CD4-positive, alpha-beta T cell (primary cell): ENCODE measurements at places on chromosomes 7 and 10. TPM values are rescaled to one million over a fixed set of nuclear protein-coding genes. Genes with fewer than 3 reads are reported as not detected.

DNA sequence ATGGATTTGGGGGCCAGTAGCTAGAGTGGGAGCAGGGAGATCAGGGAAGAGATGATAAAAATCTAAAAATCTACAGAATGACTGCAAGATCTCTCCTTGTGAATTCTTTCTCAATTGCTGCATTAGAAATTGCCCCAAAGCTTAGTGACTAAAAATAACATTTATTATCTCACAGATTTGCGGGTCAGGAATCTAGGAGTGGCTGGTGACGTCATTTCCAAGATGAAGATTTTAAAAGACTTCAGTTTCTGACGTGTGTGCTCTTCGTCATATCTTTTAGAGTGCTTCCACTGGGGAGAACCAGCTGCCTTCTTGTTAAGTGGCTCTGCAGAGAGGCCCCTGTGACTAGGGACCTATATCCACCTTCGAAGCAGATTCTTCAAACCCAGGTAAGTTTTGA lies 112.6 kb downstream of the DGKI start:
- H3K4me3 ChIP-seq, result no peak overlapping the region
- no peaks in the 10 kb centered on the region for H3K4me1 ChIP-seq
- no peak overlapping the region for H3K27ac ChIP-seq
- DNase-seq, result no peak
- H3K36me3 ChIP-seq, result no peaks in the 10 kb centered on the region

DNA sequence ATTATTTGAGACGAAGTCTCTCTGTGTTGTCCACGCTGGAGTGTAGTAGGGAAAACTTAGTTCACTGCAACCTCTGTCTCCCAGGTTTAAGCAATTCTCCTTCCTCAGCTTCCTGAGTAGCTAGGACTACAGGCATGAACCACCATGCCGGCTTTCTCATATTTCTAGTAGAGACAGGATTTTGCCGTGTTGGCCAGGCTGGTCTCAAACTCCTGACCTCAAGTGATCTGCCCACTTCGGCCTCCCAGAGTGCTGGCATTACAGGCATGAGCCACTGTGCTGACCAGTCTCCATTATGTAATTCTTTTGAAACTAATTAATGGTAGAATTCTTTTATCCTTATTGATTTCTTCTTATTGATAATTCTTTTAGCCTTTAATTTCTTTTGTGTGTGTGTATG lies 32.5 kb downstream of the PCLO start:
- H3K4me1 ChIP-seq, result no peaks in the 10 kb centered on the region
- no peaks in the 10 kb centered on the region for H3K36me3 ChIP-seq
- no peak overlapping the region for H3K4me3 ChIP-seq
- no peak for DNase-seq
- H3K27me3 ChIP-seq, result no peaks in the 10 kb centered on the region

CFAP70 gene
- 2.6 TPM for total RNA-seq

- H3K4me3 ChIP-seq, result no peak overlapping the region
- no peak overlapping the region for H3K27ac ChIP-seq
- H3K27me3 ChIP-seq, result no peaks in the 10 kb centered on the region
- DNase-seq, result no peak
- H3K36me3 ChIP-seq, result peaks cover 5% of the 10 kb centered on the region
Measured at GRCh38 chr10:359093-359492, 223.8 kb downstream of the ZMYND11 start.

MICALL2 gene
- total RNA-seq, result 1.9 TPM

DNA sequence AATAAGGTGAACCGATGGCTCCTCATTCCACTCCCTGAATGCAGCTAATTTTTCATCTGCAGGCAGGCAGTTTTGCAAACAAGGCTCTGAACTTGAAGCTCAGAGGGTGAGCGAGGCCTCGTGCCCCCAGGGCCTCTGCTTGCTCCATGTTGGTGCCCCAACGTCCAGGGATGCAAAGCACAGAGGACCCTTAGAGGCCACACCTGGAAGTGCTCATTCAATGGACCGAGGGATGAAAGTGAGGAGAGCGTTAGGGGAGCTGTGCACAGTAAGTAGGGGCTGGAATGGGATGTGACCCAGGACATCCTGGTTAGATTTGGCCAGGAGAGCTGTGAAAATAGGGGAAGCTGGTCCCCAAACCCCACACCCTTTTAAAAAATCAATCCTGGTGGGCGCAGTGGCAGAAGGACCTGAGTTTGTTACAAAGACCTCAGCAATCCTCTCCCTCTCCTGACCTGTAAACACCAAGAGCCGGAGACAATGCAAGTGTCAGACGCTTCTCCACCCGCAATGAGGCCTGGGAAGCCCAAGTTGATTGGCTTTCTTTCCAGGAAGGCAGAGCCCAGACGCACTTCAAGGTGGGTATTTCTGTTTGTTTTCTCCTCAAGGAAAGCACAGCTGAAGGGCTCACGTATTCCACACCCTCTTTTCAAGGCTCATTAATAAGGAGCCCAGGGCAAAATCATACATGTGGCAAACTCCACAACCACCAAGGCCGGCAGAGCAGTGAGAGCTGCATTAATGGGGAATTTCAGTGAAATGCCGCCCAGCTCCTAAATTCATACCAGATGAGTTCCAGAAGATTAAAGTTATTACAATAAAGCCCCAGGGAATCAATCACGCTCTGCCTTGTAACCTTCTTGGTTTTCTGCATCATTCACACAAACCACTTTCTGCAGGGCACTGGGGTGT lies 14.1 kb upstream of the CXCL12 start:
- no peak for DNase-seq
- peaks cover 4% of the 10 kb centered on the region for H3K27me3 ChIP-seq
- no peaks in the 10 kb centered on the region for H3K36me3 ChIP-seq
- H3K4me3 ChIP-seq, result no peak overlapping the region
- H3K4me1 ChIP-seq, result no peaks in the 10 kb centered on the region
- no peak overlapping the region for H3K27ac ChIP-seq

NUTM2D gene
- total RNA-seq, result 4.0 TPM

GRCh38 chr7:39294022-39294421 lies 272.2 kb upstream of the YAE1 start:
- no peaks in the 10 kb centered on the region for H3K4me1 ChIP-seq
- H3K27me3 ChIP-seq, result peaks cover 4% of the 10 kb centered on the region
- H3K36me3 ChIP-seq, result no peaks in the 10 kb centered on the region
- no peak for DNase-seq
- no peak overlapping the region for H3K4me3 ChIP-seq
- H3K27ac ChIP-seq, result no peak overlapping the region

ADGRA1 gene
- total RNA-seq, result not detected

DNA sequence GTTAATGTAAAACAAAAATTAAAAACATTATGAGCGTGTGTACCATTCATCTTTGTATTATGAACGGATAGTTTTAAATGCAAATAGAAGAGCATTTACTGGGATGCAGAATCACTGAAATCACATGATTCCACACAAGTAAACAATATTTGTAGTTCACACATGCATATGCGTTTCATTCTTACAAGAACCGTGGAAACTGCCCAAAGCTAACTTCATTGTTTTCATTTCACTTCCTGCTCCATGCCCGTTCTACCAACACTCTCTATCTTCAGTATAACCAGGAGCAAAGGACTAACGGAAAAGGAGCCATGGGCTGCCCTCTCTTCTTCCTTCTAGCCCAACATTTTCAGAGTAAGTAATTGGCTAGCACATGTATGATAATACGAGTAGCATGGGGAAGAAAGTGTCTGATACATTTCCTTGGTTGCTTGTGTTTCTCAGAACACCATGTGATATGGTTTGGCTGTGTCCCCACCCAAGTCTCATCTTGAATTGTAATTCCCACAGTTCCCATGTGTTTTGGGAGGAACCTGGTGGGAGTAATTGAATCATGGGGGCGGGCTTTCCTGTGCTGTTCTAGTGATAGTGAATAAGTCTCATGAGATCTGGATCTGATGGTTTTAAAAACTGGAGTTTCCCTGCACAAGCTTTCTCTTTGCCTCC lies 38.8 kb downstream of the ZNF783 start:
- no peak overlapping the region for H3K4me3 ChIP-seq
- no peak overlapping the region for H3K27ac ChIP-seq
- H3K4me1 ChIP-seq, result no peaks in the 10 kb centered on the region
- peaks cover 3% of the 10 kb centered on the region for H3K36me3 ChIP-seq
- no peak for DNase-seq
- no peaks in the 10 kb centered on the region for H3K27me3 ChIP-seq

EIF4EBP2 gene
- total RNA-seq, result 21.4 TPM

DPCD gene
- 0.31 TPM for total RNA-seq

ATOH7 gene
- not detected for total RNA-seq

DNA sequence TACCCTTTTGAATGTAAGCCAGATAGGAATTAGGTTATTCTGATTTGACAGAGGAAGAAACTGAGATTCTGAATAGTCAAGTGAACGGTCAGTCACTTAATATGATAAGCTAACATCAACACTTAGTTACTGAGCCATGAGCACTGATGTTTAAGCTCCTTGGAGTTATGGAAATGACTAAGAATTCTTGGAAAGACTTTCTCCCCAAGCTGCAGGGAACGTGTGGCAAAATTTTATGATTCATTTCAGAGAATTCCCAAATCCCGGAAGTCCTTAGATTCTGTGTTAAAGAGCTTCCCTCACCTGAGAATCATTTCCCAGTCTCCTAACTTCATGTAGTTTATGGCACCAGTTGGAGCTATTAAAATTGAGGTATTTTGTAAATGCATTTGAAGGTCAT lies 330.9 kb downstream of the XPNPEP1 start:
- no peak overlapping the region for H3K27ac ChIP-seq
- no peak overlapping the region for H3K4me3 ChIP-seq
- no peaks in the 10 kb centered on the region for H3K4me1 ChIP-seq
- H3K27me3 ChIP-seq, result no peaks in the 10 kb centered on the region
- DNase-seq, result no peak
- H3K36me3 ChIP-seq, result no peaks in the 10 kb centered on the region

- no peaks in the 10 kb centered on the region for H3K27me3 ChIP-seq
- no peaks in the 10 kb centered on the region for H3K4me1 ChIP-seq
- no peak overlapping the region for H3K4me3 ChIP-seq
- no peak for DNase-seq
- H3K27ac ChIP-seq, result no peak overlapping the region
- no peaks in the 10 kb centered on the region for H3K36me3 ChIP-seq
Measured at GRCh38 chr10:57694956-57695608, 572.6 kb downstream of the IPMK start.
